ENCODE measurements at places on chromosomes 16 and 17. TPM values are rescaled to one million over a fixed set of nuclear protein-coding genes. Genes with fewer than 3 reads are reported as not detected.

DNA sequence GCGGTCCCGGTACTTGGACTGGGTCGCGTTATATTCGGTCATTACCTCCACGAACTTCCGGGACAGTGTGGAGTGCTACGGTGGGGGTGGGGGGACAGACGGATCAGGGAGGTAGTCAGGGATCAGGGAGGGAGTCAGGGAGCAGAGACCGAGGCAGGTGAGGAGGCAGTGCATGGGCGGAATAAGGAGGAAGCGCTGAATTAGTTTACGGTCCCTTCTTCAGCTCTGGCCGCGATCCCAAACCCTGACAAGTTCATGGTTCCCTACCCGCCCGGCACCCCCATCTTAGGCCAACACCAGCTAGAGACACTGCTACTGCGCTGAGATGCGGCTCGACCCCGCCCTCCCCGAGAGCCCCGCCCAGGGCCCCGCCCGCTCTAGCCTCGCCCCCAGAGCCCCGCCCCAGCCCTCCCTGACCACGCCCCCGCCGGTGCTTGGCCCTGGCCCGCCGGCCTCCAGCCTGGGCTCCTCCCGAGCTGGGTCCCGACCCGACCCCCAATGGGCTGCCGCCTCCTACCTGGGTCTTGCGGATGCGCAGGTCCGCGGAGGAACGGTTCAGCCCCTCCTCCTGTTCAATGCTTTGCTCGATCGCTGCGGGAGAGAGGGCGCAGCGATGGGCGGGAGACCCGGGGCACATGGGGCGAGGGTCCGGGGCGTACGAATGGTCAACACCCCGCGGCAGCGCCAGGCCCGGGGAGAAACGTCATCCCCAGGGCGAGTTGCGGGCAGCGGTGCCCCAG is 12.1 kb downstream of the HSD3B7 start:
- DNase-seq, result no peak

GRCh38 chr17:69012895-69013805 is 47.6 kb downstream of the ABCA9 start:
- DNase-seq, result no peak

DNA sequence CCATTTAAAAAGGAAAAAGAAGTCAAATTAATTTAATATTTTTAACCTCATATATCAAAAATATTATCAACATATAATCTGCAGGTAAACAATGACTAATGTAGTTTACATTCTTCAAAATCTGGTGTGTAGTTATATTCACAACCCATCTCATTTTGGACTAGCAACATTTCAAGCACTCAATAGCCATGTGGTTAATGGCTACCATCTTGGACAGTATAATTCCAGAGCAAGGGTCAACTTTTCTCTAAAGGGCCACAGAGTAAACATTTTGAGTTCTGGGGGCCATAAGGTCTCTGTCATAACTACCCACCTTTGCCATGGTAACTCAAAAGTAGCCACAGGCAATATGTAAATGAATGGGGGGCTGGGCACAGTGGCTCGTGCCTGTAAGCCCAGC is 153.9 kb downstream of the PARN start:
- DNase-seq, result no peak

DNA sequence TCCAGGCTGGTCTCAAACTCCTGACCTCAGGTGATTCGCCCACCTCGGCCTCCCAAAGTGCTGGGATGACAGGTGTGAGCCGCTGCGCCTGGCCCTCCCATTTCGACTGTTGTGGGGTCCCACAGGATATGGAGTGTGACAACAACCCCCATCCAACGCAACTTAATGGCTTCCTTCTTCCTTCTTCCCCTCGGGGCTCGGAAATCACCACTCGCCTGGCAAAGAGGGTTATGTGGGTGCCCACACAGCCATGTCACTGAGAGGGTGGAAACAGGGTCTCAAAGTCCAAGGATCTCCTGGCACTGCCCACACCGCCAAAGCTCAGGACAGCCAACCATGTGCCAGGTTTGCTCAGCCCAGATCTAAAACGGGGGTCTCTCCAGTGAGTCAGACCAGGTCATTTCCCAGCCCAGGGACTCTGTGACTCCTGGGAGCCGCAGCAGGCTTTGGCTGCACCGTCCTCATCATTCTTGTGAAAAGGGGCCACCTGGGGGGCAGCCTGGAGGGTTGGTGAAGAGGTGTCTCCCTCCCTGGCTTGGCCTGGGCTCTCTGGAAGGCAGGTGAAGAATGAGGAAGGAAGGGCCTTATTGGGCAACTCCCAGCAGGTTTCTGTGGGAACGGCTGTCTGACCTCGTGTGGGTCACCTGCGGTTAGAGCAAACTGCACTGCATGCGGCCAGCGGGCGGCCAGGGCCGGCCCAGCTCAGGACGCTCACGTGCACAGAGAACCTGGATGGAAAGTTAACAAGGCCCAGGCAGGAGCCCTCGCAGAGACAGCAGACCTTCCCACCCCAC is 25.3 kb upstream of the LITAF start:
- no peak for DNase-seq

DNA sequence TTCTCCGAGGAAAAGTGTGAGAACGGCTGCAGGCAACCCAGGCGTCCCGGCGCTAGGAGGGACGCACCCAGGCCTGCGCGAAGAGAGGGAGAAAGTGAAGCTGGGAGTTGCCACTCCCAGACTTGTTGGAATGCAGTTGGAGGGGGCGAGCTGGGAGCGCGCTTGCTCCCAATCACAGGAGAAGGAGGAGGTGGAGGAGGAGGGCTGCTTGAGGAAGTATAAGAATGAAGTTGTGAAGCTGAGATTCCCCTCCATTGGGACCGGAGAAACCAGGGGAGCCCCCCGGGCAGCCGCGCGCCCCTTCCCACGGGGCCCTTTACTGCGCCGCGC is at the start of gene ERBB2:
ERBB2 (plus strand) TSS at position 247 of the 330 bp plus-strand sequence. CDS start 175 bp downstream, outside the sequence.
- DNase-seq, result no peak

DNA sequence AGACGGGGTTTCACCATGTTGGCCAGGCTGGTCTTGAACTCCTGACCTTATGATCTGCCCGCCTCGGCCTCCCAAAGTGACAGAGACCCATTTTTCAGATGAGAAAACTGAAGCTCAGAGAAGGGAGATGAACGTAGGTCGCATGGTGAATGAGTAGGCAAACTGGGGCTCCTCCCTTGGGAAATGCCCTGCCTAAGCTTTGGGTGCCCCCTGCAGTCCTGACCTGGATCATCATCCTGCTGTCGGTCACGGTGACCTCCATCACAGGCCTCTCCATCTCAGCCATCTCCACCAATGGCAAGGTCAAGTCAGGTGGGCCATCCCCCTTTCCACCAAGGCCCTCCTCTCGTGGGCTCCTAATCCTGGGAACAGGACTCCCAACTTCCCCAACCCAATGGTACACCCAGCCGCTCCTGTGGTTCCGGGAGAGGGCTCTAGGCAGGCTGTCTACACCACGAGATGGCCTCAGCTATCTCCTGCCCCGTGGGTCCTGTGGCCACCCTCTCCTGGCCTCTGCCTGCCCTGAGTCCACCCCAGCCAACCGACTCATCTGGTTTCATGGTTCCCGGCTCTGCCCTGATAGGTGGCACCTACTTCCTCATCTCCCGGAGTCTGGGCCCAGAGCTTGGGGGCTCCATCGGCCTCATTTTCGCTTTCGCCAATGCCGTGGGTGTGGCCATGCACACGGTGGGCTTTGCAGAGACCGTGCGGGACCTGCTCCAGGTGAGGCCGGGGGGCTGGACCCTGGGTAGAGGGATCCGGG is 4.7 kb downstream of the SLC12A3 start:
- DNase-seq, result no peak

Gene AHSP
- total RNA-seq, result not detected

- no peak for DNase-seq
These were observed 108.6 kb upstream of the GOT2 start for GRCh38 chr16:58842746-58843145.

DNA sequence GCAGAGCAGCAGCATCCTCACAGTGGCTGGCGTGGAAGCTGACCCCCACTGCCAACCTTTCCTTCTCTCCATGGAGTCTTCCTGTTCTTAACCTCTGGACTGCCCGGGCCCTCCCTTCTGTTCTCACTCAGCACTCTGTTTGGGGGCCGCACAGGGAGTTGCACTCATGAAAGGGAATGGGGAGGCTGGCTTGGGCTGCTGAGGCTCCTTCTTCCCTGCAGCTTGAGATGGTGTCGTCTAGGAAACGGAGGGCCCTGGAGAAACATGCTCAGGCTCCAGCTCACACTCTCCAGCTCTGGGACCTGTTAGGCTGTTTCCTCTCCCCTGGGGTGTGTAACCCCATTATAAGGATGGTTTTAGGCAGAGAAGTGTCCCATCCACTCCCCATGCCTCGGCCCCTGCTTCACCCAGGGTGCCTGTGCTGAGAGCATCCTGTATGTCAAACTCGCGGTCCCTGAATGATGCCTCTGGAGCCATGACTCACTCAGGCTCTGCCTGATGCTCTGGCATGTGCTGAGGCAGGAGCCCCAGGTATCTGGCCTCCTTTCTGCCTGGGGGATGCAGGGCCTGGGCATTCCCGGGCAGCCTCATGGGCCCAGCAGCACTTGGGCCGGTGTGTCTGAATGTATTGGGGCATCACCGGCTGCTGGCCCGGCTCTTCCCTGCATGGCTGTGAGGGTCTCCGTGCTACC is 18.9 kb downstream of the TMEM94 start:
- no peak for DNase-seq

Gene CA5A
- 0.70 TPM for total RNA-seq

DNA sequence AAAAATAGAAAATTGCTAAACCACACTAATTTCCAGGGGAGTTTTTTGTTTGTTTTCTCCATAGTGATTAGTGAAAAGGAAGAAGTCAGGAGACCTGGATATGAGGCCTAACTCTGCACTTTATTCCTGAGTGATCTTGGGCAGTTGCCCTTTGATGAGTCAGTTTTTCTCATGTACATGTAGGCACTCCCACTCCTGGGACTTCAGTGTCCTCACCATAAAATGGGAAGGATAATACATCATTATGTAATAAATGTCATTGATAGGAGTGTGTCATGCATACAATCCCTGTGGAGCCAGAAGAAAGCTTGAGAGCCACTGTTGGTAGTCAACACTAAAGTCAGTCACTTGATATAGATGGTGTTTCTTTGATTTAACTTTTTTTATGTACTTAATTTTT is 32.5 kb downstream of the WIPF2 start:
- DNase-seq, result no peak

Gene CEP95
- total RNA-seq, result 76.2 TPM

DNA sequence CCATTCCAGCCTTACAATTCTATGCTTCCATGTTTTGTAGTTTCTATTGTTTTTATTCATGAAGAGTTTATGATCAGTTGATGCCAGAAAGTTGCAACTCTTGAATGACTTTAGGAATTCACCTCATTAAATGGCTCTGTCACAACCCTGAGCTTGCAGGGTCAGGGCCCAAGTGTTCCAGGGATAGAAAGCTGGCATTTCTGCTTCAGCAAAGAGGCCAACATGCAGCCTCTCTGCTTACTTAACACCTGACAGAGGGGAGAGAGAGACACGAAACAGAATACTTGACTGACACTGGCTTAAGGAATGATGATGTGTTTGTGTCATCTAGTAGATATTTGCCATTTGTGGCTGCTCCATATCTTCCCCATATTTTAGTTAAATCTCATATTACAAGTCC is 328.1 kb downstream of the CA10 start:
- DNase-seq, result no peak

GRCh38 chr17:40560592-40561293 is 4.5 kb downstream of the CCR7 start:
- peak; percentile 60 for DNase-seq

DNA sequence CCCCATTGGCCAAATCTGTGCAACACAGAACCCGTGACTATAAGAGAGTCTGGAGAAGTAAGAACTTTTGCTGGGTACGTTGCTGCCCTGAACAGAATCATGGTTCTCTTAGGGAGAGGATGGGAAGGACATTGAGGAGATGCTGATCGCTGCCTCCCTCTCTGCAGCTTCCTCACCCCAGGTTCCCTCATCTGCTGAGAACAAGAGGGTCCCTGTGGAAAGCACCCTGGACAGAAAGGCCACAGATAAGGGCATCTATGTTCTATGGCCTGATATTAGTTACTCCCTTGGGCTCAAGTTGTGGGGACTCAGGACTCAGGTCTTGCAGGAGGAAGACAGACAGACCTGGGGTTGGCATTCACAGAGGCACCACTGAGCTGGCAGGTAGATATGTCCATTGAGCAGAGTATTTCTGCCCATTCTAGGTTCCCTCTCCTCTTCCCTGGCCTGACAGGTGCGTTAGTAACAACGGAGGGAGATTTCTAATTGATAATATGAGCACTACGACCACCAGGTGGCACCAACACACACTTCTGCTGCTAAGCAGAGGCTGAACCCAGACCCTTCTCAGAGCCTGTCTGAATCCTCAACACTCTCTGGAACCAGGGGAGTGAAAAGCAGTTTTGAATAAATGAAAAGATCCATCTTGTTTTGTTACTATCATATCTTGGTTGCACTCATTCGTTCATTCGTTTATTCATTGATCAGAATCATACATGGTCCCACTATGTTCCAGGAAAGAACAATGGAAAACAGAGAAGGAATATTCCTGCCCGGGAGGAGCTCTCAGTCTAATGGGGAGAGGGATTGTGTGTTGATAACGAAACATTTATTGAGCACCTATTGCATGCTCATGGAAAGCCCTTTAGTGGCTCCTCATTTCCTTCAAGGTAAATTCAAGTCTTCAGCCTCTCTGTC is 56.4 kb downstream of the SLC6A2 start:
- DNase-seq, result no peak

Gene FOXC2
- total RNA-seq, result 11.3 TPM

Gene KIF19
- 2.0 TPM for total RNA-seq

GRCh38 chr16:77853161-77853560 is 64.8 kb downstream of the VAT1L start:
- no peak for DNase-seq

DNA sequence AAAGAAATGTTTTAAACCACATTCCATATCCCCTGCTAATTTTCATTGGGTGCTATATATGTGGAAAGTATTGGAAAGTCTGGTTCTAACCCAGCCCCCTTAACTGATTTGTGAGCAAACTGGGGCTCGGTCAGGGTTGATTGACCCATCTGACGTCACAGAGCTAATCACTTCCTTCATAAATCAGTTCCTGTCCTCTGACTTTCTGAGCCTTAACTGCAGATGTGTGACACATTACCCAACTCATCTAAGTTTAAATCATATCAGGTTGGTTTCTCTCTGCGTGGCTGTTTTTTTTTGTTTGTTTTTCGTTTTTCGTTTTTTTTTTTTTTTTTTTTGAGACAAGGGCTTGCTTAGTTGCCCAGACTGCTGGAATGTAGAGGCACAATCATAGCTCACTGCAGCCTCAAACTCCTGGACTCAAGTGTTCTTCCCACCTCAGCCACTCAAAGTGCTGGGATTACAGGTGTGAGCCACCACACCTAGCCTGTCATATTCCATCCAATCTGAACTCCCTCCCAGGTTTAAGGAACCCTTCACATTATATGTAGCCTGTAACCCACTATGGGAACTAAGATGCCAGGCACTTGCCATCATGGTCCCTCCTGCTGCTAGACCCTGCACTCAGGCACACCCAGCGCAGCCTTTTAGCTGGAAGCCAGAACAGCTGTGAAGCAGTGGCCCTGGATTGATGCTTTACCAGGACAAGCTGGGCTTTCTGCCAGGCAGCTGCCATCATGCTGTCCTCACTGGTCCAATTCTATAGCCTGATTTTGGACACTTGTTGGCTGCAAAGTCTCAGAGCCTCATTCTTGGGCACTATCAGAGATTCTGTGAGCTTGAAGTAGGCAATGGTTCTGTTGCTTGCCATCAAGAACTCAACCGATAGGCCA is 6.9 kb upstream of the BPTF start:
- no peak for DNase-seq

Data from type B pancreatic cell (in vitro differentiated cells).